Ascending aorta (tissue), 2 donors: ENCODE measurements at places on chromosomes 16 and 17. TPM values are rescaled to one million over a fixed set of nuclear protein-coding genes. Genes with fewer than 3 reads are reported as not detected.
A peak's percentile ranks its signal among the peaks of the same experiment; 100 is the strongest.

The PPP1R27 gene
- total RNA-seq: not detected

The FBXW10 gene
- total RNA-seq: not detected

The SBK1 gene
- total RNA-seq: not detected

The OTOP3 gene
- not detected for total RNA-seq

GRCh38 chr17:70661342-70662222 is 492.2 kb downstream of the KCNJ2 start:
- no peak for DNase-seq

GRCh38 chr17:8118769-8119580 is 661 bp upstream of the ALOXE3 start:
- peak; percentile 95 for DNase-seq

GRCh38 chr17:77579682-77580081 is 378.8 kb upstream of the TNRC6C start:
- DNase-seq: no peak

- no peak for DNase-seq
Measured at GRCh38 chr17:394718-395095, 42.1 kb upstream of the RPH3AL start.

DNA sequence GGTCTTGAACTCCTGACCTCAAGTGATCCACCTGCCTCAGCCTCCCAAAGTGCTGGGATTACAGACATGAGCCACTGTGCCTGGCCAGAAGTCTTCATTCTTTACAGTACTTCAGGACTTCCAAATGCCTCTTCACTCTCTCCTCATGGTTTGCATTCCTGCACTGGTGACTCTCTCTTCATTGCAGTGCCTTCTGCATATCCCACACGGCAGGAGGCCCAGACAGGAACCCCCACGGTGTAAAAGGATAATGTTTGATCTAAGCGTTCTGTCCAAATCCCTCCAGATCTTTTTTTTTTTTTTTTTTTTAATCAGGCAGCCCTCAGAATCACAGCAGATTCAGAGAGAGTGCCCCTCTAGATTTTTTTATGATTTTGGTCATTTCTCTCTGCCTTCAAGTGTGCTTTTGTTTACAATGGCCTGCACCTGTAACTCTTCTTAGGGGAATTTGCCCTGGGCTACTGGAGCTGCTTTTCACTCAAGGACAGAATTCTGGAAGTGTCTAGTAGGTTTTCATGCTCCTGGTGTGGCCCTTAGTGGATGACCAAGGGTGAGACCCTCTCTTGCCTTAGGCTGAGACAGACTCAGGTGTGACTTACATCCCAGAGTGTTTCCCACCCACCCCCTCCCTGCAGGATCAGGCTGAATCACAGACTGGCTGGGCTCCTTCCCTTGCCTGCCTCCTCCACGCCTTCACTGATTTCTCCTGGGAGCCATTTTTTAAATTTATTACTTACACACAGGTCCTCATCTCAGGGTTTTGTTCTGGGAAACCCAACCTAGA is 19.8 kb upstream of the NF1 start:
- peak; percentile 5 for DNase-seq

GRCh38 chr16:11877374-11877773 is 26.0 kb upstream of the RSL1D1 start:
- no peak for DNase-seq

- DNase-seq: peak; percentile 17
Measured at GRCh38 chr16:11994143-11995119, 17.9 kb downstream of the SNX29 start.

DNA sequence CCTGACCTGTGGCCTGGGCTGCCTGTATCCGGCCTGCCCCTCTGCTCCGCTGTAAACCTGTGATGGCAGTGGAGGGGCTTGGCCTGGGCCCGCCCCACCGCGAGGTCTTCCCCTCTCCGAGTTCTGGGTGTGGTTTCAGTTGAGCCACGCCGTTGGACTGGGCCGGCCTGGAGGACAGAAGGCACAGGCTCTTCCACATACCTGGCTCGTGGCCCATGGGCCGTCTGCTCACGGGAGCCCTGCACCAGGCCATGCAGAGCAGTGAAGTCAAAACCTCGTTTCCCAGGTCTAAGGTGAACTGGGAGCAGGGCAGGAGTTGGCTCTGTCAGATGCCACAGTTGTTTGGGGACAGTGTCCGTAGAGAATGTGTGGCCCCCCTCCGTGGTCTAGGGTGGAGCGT is 5.6 kb upstream of the RNPS1 start:
- DNase-seq: no peak

DNA sequence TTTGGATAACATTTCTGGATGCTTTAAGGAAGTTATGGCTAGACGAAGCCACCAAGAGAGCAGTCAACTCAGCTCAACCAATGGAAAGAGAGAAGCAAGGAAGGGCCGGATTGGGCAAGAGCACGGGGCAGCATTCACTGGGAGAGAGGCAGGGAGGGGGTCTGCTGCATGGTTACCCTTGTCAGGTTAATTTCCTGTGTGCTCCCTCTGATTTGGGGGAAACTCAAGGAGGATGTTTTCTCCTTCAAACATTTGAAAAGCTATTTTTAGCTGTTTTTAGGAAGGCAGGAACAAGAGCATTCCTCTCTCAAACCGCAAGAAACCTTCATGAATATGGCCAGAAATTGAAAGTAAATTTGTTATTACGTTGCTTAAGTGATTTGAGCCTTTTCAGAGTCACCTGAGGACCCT is 118.5 kb upstream of the ZFHX3 start:
- no peak for DNase-seq

GRCh38 chr16:48394355-48394703 is 9.1 kb upstream of the SIAH1 start:
- no peak for DNase-seq

GRCh38 chr17:3378321-3378720 is 7.8 kb downstream of the OR3A2 start:
- DNase-seq: no peak
